ENCODE measurements at places on chromosomes 1 and 21.

- no peak for DNase-seq
Measured at GRCh38 chr1:47818682-47819573, 178.3 kb downstream of the TRABD2B start.

- no peak for DNase-seq
Measured at GRCh38 chr1:225873281-225873850, 8.8 kb downstream of the TMEM63A start.

- DNase-seq = no peak
Measured at GRCh38 chr21:37912616-37913015, 3.6 kb downstream of the KCNJ6 start.

DNA sequence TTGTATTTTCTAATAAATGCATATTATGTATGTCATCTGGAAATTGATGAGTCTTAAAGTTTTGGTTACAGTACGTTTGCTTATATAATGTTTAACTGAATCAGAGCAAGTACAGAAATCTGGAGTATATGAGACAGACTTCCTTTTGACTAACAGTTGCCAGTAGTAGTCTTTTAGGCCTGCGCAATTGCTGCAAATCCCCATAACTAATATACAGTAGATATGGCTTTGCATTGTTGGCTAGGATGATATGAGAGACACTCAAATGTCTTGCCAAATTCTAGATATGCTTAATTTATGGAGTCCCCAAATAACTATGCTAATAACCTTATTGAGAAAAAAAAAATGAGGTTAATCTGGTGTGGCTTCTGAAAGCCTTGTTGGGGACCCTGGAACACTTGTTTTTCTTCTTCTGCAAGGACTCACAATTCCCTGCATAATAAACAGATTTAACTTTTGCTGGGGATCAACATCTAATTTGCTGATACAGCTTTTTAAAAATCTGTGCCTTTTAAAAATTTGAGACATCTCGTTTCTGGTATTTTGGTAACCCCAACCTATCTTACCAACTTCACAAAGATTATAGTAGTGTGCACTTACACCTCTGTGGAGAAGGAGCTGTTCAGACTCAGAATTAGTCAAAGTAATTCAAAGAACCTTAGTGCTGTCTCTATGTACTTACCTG, 22.9 kb downstream of the EXO1 start:
- no peak for DNase-seq

DNA sequence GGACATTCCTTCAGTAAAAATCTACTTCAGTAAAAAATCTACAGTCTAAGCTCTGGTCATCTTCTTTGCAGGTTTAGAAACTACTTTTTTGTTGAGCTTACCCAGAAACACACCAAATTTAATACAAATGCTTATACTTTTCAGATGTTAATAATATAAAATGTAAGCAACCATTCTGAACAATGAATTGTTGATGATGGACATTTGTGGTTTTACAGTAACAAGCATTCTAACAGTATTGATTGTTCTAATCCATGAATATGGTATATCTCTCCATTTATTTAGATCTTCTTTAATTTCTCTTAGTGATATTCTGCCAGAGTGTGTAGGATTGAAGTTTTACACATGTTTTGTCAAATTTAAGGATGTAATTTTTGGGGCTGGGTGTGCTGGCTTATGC, 27.0 kb upstream of the SRSF10 start:
- DNase-seq = no peak

DNA sequence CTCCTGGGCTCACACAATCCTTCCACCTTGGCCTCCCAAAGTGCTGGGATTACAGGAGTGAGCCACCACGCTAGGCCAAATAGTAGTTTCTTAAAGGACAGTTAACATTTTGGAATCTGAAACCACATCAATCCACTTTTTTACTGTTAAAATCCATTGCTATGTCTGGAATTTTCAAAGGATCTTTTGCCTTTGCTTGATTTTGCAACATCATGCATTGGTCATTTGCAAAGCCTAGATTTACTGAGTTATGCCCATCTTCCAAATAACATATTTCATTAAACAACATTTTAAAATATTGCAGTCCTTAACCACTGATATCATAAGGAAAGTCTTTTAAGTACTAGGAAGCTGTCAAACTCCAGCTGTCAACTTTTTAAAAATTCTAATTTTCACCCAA, 3.3 kb downstream of the POGZ start:
- DNase-seq = no peak

GRCh38 chr1:239361403-239361802, 25.0 kb upstream of the CHRM3 start:
- no peak for DNase-seq

GRCh38 chr1:230422221-230422981, 3.7 kb downstream of the PGBD5 start:
- DNase-seq = no peak

- no peak for DNase-seq
Measured at GRCh38 chr1:114078116-114078515, 75.6 kb downstream of the SYT6 start.

GRCh38 chr21:41098481-41099042, 69.4 kb upstream of the BACE2 start:
- no peak for DNase-seq

DNA sequence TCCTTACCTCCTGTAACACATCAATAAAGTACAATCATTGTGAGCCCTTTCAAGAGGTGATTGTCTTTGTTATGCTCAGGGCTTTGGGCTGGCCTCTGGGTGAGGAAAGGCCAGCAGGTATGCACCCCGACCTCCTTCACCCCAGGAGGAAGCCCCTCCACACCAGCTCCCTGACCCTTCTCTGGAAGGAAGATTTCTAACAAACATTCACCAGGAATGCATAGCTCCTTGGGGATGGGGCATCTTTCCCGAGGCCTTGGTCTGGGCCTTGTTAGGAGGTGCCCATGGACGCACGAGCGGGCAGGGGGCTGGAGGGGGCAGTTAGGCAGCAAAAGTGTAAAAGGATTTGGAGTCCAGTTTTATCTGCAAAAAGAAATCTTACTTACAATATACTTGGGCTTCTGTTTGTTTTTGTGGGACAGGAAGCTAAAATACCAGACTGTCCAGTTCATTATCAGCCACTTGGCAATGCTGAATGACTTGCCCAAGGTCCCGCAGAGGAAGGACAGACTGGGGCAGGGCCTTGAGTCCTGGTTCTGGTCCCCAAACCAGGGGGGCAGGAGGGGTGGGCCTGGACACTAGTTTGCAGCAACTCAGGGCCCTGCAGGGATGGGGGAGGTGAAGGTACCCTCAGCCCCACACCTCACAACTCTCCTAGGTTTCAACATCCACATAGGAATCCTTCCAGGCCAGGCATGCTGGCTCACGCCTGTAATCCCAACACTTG, 10.1 kb downstream of the ZC3H12A start:
- DNase-seq = peak; percentile 15

DNA sequence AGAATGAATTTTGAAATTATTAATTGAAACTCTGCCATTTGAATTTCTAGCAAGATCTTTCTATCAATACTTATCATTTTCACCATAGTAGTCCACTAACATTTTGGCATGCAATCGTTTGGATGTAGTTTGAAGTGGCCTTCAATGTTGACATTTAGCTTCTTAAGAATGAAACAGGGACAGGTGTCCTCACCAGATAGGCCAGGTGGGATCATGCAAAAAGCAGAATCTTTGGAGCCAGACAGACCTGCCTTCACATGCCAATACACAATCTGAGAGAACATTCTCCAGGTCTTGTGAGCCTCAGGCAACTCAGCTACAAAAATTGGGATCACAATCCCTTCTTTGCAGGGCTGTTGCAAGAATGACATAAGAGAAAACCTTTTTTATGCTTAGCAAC, 18.3 kb upstream of the HSPA13 start:
- no peak for DNase-seq

GRCh38 chr21:46220275-46220810, 8.2 kb downstream of the LSS start:
- DNase-seq = no peak

GRCh38 chr1:226078374-226078773, 15.9 kb downstream of the H3-3A start:
- DNase-seq = no peak

- no peak for DNase-seq
Measured at GRCh38 chr1:203028067-203028783, 1.9 kb downstream of the PPFIA4 start.

DNA sequence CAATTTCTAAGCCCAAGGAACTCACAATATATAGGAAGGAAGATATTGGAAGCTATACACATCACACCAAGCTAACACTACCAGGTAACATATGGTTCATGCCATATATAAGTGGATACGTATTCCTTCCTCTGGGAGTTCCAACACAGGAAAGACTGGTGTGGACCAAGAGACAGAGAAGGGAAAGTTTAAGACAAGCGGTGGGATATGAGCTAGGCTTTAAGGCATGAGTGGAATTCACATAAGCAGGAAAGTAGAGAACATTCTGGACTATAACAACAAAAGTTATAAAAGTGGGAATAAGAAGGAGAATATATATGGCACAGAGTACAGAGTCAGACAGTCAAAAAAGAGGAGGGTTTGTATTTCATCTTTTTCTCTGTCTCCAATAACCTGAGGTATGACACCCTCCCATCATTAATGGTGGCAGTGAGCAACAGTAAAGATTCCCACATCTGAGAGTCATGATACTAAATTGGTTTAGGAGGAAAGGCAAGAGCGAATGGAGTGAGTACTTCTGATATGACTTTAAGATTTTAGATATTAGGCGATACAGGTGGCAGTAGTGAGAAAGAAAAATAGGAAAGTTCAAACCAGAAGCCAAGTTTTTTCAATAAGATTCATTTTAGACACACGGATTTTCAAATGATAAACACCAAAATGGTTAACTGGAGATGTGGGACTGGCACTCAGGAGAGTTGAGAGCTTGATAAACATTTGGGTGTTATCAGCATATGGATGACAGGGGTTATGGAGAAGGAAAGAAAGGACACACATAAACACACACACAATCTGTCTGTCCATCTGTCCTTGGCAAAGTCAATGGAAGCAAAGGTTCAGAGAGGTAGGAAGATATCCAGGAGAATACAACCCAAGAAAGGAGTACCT, 87.4 kb upstream of the TTC39A start:
- no peak for DNase-seq

GRCh38 chr1:50378770-50379169, 44.5 kb downstream of the DMRTA2 start:
- no peak for DNase-seq

- no peak for DNase-seq
Measured at GRCh38 chr1:31839662-31840343, 24.0 kb upstream of the SPOCD1 start.
